ENCODE measurements at places on chromosomes 2 and 18. TPM values are rescaled to one million over a fixed set of nuclear protein-coding genes. Genes with fewer than 3 reads are reported as not detected.
A peak's percentile ranks its signal among the peaks of the same experiment; 100 is the strongest.

FAM98A gene
- 38.0 TPM for polyA plus RNA-seq

POU3F3 gene
- polyA plus RNA-seq, result 0.13 TPM

GPR75 gene
- 1.5 TPM for polyA plus RNA-seq

NDC80 gene
- 8.5 TPM for polyA plus RNA-seq

C2orf80 gene
- polyA plus RNA-seq, result not detected

CDK5R2 gene
- 0.29 TPM for polyA plus RNA-seq

KCNG2 gene
- polyA plus RNA-seq, result 0.46 TPM

MDH1B gene
- 0.18 TPM for polyA plus RNA-seq

GRCh38 chr18:48893061-48893607 lies 57.6 kb downstream of the SMAD7 start:
- no peak for DNase-seq

- no peak for DNase-seq
Observed at GRCh38 chr2:219293736-219294231, 14.6 kb downstream of the DNAJB2 start.

GRCh38 chr18:3265564-3266033 lies 3.7 kb downstream of the MYL12B start:
- no peak for DNase-seq

- no peak for DNase-seq
Observed at GRCh38 chr2:121999264-121999663, 243.8 kb downstream of the TSN start.

DNA sequence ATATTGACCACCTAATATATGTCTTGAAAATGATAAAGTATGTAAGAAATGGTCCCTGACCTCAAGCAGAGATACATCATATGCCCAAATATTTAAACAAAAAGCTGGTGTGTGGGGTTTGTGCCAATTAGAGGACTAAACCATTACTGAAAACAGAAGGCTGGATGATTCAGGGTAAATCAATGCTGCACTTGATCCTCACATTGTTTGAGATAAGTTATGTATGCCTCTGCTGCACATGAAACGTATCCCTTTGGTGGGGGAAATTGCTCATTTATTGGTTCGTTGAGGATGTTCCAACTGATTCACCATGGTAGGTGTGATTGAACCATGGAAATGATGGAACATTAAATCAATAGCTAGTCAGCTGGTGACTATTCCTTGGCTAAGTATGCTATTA lies 24.7 kb upstream of the DARS1 start:
- DNase-seq, result no peak

- peak; percentile 13 for DNase-seq
Observed at GRCh38 chr2:67881816-67882215, 181.0 kb downstream of the C1D start.

- DNase-seq, result no peak
Observed at GRCh38 chr2:24830351-24830750, 37.1 kb downstream of the CENPO start.

DNA sequence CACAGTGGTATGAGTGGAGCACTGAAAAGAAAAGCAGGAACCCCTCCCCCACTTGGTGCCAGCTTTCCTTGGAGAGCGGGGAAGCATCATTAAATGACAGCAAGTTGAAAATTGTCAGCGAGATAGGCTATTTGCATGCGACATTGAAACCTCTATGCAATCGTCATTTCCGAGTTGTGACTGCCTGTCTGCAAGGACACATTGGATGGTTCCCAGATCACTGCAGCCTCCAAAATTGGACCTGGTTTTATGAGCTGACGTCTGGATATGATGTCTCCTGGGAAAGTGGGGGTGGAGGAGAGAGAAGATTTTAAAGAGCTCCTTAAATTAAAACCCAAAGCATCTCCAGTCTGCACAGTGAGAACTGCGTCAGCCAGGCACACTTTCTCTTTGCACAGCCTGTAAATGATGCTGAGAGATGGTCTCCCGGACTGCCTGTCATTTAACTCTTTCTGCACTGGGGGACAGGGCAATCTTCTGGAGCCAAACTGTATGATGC lies 57.8 kb upstream of the KIF5C start:
- DNase-seq, result peak; percentile 14

DNA sequence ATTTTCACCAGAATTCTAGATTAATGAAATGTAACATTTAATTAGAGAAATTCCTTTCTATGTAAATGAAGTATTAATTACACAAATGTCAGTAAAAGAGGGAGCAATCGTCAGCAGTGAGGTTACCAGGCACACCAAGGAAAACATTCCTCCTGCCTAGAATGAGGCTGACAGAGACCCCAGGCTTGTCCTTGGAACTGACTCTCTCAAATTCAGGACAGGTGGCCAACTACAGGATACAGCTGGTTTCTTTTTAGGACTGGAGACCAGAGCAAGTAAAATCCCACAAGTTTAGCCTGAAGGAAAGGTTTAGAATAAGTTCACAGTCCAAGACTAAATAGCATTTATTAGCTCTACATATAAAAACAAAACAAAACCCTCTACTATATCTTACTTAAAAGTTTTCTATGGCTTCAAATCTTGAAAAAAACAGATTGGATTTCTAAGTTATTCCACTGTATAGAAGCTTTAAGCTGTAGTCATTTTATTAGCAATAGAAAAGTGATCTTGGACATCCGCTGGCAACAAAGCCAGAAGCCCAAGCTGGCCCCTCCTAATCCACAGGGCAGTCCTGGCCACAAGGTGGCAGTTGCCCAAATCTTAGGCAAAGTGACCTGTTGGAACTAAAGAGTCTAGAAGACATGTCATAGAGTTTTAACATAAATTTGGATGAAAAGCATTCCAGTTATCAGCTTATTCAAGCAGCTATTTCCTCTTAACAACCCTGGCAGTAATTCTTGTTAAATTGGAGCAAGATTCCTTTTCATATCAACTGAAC lies 81.0 kb downstream of the SP3 start:
- DNase-seq, result no peak

- no peak for DNase-seq
Observed at GRCh38 chr18:63882333-63883141, 5.0 kb upstream of the SERPINB2 start.

DNA sequence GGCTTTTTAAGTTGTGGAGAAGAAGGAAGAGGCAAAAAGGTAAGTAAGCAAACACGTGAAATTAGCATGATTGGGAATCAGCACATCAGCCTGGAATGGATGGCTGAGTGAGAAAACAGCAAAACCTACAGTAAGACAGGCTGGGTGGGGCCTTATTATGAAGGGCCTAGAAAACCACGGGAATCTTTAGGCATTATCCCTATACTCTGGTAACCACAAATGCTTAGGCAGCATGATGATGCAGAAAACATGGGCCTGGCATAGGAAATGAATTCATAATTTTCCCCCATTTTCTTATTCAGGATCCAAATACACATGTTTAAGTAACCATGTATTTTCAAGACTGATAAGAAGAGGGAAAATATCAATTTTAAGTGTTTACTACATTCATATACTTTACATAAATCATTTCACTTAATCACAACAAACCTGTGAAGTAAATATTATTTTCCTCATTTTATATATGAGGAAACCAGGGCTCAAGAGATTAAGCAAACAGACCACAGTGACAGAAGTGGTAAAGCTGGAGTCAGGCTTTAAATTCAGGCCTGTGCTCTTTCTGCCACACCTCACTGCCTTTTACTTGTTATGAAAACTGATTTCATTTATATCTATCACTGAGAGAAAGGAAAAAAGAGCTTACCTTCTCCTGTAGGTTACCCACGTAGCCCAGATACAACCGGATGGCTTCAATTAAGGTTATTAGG lies 4.0 kb downstream of the TMEM17 start:
- no peak for DNase-seq

DNA sequence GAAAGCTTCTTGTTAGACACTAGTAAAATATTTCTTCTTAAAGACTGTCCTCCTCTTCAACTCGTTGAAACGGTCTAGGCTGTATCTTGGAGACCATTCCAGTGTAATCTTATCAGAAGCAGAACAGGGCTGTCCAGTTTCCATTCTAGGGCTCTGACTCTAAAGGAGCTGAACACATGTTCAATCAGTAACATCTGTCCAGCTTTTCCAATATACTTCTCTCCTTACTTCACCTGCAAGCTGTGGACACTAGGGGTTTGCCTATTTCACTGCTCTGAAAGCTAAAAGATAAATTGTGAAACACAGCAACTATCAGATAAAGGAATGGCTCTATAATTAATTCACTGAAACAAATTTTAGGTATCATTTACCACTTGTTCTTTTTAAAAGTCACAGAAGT lies 73.8 kb downstream of the ZNF385B start:
- no peak for DNase-seq

DNA sequence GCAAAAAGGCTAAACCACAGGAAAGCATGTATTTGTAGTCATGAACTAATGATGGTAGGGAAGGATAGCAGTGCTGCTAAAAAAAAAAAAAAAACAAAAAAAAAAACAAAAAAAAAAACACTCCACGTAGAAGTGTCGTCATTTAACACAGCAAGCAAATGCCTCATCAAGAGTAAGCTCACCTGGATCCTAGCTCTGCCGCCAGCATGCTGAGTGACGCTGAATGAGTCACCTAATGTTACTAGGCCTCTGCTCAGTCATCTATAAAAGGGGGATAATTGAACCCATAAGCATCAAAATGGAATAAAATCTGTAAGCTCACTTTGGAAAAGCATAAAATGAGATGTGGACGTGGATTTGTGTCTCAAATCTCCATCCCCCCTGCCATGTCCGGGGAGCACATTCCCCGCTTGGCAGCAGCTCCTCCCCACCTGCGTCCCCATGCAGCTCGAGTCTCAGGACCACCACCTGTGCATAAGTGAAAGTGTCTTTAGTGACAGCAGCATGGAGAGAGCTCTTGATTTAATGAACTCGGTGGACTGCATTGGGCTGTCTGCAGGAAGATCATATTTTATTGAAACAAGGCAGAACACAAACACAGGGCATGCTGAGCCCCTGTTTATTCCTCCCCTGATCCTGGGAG lies 427.5 kb downstream of the LRATD1 start:
- no peak for DNase-seq

GRCh38 chr2:37427241-37427640 lies 82.8 kb downstream of the QPCT start:
- no peak for DNase-seq

GRCh38 chr2:8320311-8321066 lies 361.4 kb upstream of the ID2 start:
- DNase-seq, result no peak

DNA sequence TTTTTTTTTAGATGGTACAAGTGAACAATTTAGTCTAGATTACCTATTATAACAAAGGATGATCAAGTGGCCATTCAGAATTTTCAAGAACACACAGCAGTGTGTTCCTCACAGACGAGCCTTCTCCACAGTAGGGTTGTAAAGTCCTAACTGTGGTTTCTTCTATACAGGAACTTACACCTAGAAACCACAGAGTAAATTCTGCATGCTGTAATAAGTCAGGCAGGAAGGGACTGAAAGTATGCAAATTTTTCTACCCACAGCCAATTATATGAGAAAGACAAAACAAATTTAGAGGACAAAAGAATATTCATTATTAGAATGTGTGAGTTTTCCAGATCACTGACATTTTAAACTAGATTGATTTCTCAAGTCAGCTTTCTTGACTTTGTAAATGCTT lies 99.5 kb downstream of the RBMS1 start:
- DNase-seq, result no peak

DNA sequence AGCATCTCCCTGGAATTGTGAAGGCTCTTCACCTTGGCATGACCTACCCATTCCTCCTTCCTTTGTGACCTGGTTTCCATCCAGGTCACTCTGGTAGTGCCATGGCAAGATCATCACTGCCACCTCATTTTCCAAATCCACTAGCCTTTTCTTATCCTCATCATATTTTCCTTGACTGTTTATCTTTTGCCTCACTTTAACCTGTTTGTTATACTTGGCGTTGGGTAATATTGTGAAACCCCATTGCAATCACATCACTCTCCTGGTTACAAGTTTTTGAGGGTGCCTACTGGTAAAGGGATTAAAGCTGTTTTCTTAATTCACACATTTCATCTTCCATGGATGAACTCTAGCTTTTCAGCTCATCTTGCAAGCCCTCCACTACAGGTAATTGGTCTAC lies 39.1 kb upstream of the IGFBP2 start:
- DNase-seq, result no peak

All from forelimb muscle (tissue), 1 donor.